ENCODE measurements at places on chromosomes 13 and 19. TPM values are rescaled to one million over a fixed set of nuclear protein-coding genes. Genes with fewer than 3 reads are reported as not detected.

ZNF274 gene
- 19.6 TPM for total RNA-seq

C1QTNF9 gene
- total RNA-seq = not detected

IL12RB1 gene
- 22.6 TPM for total RNA-seq

CCDC97 gene
- total RNA-seq = 20.5 TPM

ZNF285 gene
- total RNA-seq = 0.22 TPM

DNA sequence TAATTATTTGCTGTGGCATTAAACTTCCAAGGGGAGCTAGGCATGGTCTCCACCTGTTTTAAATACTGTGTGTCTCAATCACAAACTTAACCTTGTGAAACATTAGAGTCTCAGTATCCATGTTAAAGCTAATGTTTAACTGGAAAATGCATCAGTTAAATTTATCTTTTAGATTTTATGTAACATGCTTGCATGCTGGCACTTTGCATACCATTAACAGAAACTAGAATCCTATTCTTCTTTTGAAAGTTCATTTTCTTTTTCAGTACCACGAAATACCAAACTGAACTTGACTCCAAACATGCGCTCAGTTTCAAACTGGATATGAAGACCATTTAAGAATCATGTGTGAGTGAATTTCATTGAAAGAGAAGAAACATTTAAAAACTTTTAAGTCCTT, 328.9 kb upstream of the SLC10A2 start:
- DNase-seq = no peak

GRCh38 chr13:76738616-76739015, 147.6 kb downstream of the KCTD12 start:
- DNase-seq = no peak

- DNase-seq = no peak
Measured at GRCh38 chr13:77868717-77869116, 49.9 kb downstream of the EDNRB start.

GRCh38 chr13:99661791-99662190, 160.5 kb downstream of the TM9SF2 start:
- DNase-seq = no peak

- DNase-seq = no peak
Measured at GRCh38 chr13:37534676-37535075, 63.9 kb downstream of the POSTN start.
